ENCODE measurements at places on chromosomes 4 and X.

DNA sequence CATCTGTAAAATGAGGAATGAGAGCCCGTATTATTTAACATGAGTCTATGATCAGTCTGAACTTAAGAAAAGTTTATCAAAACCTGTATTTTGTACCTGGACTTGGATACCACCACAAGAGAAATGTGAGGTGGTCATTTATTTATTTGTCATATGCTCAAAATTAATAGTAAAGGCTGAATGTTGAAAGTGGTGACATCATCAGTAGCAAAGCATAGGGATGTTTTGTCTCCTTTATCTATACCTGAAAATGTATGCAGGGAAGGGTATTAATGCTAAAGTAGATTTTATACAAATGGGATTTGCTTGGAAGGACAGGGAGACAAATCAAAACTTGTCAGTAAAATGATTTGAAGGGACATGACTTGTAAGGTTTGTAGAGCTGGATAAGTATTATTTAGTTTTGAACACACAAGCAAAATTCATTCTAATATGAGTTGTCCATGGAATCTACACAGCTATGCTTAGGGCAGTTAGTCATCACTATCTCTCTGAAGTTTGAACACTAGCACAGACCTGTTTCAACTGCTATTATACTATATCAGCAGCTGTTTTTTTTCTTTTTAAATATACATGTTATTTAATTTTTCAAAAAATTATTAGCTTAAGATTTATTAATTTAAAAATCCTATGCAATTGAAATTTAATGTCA is 52.4 kb upstream of the GUCY1A1 start:
- peak; percentile 71 for DNase-seq

DNA sequence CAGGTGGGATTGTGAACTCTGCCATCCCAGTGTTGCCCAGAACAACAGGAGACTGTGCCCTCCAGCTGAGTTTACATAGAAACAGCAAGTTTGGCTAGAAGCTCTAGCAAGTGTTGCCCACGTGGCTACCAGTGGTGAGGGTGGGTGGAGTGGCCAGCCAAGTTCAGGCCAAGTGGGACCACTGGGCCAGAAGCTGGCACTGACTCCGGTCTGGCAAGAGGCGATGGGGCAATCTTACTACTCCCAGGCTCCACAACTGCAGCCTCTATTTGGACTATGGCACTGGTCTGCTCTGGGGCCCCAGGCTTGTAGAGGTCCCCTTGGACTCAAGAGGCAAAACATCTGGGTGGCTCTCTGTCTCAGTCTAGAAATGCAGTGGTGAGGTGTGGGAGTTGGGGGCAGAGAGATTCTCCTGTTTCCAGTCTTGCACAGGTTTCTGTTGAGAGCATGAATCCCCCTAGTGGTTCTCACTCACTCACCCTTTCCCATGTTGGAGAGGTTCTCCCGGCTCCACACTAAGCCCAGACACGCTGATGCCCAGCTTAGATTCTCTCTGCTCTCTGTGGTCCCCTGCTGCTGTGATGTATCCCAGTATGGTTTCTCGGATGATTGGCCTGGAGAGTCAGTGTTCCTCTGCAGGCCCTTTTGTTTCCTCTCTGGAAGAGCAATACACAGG is 615.3 kb downstream of the PDHA2 start:
- no peak for DNase-seq

GRCh38 chr4:126028876-126029275 is 714.1 kb downstream of the FAT4 start:
- peak; percentile 69 for DNase-seq

DNA sequence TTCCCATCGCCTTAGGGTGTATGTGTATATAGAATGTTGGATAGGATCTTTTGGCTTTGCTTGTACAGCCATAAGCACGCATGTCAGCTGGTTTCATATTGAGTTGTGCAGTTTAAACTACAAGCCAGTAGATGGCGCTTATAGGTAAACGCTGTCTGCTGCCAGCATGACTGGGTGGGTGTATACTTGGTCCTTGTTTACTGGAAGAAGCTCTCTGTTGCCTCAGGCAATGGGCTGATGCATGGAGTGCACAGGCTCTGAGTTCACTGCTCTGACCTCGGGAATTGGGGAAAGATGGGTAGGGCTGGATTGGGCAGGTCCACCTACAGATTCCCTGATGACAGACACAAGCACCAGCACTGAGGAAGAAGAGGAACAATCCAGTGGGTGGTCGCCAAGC is 831.5 kb downstream of the STIM2 start:
- DNase-seq, result no peak

DNA sequence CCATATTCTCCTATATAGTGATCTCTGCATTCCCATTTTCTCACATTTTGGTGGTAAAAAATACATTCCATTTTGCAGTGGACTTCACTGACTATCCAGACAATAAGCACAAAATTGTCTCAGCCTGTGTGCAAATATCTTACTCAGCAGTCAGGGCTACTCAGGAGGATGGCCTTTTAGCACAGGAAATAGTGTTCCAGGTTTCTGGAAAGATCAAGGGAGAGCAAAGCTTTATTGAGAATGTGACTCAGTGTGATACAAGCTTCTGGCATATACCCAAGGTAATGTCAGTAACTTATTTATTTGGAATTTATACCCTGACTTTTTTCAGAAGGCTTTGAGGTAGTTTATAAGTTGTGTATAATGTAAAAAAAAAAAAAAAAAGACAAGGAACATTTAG is 233.4 kb downstream of the TEX13A start:
- no peak for DNase-seq

- no peak for DNase-seq
Measured at GRCh38 chrX:107827030-107827831, 1.6 kb downstream of the MID2 start.

- no peak for DNase-seq
Measured at GRCh38 chrX:153848325-153848724, 18.0 kb upstream of the PDZD4 start.

DNA sequence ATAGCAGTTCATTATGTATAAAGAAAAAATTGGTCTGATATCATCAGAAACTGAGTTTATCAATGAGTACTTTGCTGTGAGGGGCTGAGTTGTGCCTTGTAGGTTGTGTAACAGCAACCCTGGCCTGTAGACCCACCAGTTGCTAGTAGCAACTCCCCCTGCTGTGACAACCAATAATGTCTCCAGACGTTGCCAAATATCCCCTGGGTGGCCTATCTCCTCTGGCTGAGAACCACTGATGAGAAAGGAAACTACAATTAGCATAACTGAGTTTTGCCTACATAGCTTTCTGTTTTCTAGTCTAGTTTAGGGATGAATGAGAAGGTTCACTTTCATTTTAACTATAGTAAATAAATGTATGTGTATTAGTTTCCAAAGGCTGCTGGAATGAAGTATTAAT is 234.1 kb downstream of the CPE start:
- no peak for DNase-seq
